Dermis microvascular lymphatic vessel endothelial cell (primary cell): ENCODE measurements at places on chromosomes 1 and 21.
A peak's percentile ranks its signal among the peaks of the same experiment; 100 is the strongest.

DNA sequence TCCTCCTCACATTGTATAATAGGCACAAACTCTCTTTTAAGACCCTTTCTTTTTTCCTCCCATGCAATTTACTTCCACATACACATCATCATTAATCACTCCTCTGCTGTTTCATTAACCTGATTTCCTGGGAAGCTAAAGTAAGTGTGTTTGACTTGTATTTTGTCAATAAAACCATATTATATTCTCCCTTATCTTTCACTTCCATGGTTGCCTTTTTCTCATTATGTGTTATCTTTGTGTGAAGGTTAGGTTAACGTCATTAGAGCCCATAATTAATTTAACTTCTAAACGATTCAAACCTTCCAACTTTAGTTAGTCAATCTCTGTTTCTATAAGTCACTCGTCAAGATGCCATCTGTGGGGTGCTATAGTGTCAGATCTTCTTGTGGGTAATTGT is 313.0 kb downstream of the PAPPA2 start:
- DNase-seq: no peak

GRCh38 chr1:88851303-88852063 is 39.9 kb downstream of the GTF2B start:
- no peak for DNase-seq

DNA sequence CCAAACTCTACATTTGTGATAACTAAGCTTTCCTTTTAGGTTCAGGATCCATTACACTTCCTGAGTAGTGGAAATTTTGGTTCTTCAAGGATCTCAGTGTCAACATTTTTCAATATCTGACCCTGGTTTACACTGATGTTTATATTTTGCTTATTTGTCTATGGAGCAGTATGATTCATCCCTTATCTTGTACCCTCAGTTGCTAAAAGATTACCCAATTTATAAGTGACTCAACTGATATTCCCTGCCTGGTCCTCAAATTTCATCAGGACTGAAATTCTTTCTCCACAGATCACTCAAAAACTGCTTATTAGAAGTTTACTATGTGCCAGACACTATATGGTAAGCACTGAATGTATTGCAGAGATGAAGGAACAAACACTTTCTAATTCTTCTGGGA is 139.1 kb upstream of the CHRM3 start:
- no peak for DNase-seq

DNA sequence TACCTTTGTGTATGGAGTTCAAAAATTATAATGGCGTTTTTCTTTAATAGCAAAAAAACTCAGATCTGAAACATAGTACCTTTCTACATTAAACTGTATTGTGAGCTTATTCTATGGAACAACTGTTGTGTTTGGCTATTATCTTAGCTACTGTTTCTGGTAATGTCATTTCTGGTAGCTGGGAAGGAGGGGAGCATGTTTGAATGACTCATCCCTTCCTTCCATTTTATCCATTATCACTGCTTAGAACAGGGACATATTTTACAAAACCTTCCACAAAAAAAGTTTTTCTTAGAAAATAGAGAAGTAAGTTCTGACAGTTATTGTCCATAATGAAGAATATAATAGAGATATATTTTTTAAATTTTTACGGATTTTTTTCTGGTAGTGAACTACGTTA is 128.3 kb downstream of the NRDC start:
- peak; percentile 78 for DNase-seq

DNA sequence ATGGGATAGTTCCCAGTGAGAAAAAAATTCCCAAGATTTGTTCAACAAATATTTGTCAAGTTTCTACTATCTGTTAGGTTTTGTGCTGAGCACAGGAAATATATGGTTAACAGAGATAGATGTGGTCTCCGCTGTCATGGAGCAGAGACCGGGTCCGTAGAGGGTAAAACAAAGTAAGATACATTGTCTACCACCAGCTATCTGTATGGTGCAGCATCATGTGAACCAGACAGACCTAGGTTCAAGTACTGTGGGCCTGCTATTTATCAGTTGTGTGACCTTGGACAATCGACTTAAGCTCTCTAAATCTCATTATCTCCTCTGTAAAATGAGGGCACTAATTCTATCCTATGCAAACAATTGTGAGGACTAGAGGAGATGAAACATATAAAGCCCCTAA is 109.8 kb downstream of the DUSP10 start:
- no peak for DNase-seq

GRCh38 chr1:162498496-162498810 is 835 bp downstream of the UHMK1 start:
- no peak for DNase-seq

GRCh38 chr21:42666023-42666747 is 12.8 kb downstream of the PDE9A start:
- DNase-seq: no peak

DNA sequence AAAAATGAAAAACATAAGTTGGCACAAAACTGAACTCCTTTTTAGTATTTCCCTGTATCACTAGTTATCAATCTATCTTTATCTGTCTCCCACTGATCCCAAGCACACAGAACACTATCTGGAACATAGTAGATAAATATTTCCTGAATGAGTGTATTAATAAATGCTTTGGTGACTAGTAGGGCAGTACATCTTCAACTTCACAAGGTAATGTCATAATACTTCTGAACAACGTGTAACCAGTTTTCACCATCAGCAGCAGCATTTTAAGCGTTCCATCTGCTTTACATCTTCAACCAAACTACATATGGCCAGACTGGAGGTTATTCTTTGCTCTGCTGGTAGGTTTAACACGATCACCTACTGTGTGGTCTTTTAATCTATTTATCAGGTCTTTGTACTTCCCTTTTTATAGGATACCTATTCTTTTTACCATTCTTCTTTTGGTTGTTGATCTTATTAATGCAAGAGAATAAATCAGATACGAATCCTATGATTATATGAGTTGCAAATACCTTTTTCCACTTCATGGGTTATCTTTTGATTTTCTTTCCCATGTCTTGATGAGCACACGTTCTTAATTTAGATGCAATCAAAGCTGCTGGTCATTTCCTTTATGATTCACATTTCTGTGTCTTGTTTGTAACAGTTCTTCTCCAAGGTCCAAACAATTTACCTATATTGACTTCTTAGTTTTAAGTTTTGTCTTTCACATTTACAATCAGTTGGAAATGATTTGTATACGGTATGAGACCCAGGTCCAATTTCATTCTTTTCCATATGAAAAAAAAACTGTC is 16.3 kb downstream of the GPBP1L1 start:
- DNase-seq: peak; percentile 34

DNA sequence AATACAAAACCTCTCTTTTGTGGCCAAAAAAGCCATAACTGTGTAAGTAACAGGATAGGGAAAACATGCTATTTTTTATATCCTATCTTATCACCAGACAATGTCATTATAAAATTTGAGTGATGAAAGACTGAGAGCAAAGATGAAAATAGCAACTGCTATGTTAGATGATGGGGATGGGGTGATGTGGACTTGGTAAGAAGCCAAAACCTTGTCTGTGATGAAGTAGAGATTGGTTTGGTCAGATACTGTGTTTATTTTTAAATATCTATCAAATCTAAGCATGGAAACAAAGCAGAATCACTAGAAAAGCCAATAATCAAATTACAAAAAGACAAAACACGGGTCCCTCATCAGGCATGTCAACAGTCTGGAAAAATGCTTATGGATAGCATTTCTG is 631.1 kb upstream of the NR5A2 start:
- no peak for DNase-seq

GRCh38 chr1:185663771-185664296 is 70.4 kb upstream of the HMCN1 start:
- no peak for DNase-seq

DNA sequence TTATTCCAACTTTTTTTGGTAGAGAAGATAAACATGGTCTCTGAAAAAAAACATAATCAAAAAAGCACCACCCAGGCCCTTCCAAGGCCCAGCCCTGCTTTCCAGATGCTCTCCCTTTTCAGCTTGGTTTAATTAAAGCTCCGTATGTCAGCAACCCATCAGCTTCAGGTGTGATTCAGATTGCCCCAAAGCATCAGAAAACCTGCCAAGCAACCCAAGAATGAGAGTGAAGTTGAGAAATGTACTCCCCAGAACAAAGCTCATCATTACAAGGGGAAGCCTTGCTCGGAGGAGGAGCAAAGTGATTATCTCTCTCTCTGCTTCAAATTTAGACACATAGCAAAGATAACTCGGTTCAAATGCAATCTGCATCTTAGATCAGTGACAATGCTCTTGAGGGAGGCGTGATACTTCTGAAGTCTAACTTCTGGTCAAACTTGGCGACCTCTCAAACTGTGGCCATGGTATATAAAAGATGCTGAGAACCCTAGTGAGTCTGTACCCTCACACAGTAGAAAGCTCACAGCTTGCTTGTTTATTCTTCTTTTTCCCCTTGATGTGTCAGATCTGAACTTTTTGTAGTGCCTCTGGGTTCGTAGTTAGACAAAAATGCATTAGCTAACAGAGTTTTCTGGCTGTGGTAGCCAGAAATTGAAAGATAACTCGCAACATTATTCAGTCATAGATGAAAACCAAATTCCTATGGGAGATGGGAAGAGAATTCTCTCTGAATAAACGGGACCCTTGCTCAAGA is 63.3 kb upstream of the ZC3H11B start:
- no peak for DNase-seq

DNA sequence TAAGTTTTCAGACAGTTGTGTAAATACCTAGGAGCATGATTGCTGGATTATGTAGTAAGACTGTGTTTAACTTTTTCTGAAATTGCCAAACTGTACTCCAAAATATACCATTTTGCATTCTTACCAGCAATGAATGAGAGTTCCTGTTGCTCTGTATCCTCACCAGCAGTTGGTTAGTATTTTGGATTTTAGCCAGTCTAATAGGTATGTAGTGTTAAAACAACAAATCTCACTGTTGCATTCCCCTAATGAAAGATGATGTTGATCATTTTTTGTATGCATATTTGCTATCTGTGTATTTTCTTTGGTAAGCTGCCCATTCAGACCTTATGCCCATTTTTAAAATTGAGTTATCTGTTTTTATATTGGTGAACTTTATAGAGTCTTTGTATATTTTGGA is 89.9 kb downstream of the RASAL2 start:
- DNase-seq: no peak

- DNase-seq: no peak
Measured at GRCh38 chr21:36994501-36995158, 11.9 kb upstream of the RIPPLY3 start.

- DNase-seq: no peak
Measured at GRCh38 chr21:44897326-44898010, 23.2 kb downstream of the ITGB2 start.

DNA sequence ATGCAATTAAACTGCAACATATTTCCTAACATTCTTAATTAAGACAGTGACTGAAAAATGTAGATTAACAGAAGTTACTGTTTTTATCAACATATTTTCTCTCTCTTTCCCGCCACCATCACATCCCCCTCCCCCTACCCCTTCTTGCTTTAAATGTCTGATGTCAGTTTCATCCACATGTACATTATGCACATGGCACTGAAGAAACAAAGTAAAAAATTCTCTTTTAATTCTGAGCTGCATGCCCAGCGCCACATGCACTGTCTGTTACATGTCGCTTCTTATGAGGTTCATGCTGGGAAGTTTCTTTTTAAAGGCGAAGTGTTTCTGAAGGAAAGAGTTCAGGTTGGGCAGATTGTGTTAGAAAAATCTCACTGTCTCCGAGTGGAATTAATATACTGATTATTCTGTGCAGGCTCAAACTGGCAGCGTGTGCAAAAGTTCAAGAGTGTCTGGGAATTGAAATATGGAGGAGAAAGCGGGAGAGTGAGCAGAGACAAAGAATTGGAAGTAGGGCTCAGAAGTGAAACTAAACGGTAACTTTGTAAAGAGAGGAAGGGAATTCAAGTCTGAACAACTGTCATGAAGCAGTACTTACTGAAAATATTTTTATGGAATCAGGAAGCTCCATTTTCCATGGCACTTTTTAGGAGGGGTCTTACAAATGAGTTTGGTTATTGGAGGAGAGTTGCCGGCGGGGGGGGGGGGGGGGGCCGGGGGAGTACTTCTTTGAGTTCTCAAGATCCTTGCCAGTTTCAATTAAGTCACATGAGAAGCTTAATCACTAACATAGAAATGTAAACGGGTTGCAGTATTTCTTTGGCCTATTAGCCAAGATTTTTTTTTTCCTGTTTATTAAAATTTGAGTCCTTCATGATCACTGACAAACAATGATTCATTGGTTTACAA is 217.6 kb downstream of the SDCCAG8 start:
- DNase-seq: no peak

DNA sequence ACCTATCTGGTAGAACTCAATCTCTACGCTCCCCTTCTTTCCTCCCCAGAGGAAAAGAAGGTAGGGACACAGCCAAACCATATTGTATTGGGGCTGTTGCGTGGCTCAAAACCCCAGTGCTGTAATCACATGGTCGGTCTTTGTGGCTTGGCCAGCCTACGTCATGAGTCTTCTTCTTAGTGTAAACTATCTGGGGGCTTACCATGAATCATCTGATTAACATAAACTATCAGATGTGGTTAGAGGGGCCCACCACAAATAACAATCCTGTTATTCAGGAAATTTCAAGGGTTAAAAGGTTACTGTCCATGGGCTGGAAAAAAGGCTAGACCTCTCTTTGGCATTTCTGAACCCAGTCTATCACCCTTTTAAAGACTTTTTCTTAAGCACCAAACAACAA is 49.5 kb upstream of the GPR52 start:
- DNase-seq: no peak

DNA sequence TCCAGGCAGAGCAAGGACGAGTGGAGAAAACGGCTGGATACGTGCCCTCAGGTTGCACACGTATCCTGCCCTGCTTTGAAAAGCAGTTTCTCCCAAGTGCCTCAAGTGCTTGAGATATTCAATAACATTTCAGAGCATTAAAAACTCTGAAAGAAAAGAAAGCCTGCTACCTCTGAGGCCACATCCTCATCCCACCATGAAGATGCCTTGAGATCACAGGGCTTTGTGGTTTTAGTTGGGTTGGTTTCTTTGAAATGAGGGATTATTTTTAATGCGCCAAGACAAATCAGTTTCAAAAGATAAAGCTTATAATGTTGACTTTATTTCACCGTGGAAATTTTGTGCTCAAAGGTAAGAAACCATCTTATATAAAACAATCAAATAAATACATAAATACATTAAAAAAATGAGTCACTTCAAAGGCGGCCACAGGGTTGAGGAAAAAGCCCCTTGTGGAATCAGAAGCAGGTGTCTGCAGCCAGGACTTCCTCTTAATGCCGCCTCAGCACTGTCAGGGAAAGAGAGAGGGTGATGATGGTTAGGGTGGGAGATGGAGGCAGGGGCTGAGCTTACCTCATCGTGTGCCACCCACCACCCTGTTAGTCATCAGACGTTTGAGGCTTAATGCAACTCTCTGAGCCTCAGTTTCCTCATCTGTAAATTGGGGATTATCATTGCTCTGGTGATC is 1.4 kb downstream of the NPPB start:
- DNase-seq: no peak
